ENCODE measurements at places on chromosomes 3 and 15.

GRCh38 chr15:80923668-80924067 lies 66.0 kb downstream of the MESD start:
- no peak for DNase-seq

DNA sequence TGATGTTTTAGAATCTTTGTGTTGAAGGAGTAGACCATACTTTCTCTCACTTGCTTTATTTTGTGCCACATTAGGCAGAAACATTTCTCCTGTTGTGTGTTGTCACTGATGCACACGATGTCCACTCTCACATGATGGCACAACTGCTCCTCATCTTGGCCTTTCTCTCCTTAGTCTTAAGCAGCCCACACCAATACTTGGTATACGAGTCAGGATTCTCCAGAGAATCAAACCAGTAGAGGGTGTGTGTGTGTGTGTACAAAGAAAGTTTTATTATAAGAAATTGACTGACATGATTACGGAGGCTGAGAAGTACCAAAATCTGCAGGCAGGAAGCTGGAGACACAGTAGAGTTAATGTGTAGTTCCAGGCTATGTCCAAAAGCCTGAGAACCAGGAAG lies 187.1 kb downstream of the ALCAM start:
- no peak for DNase-seq

GRCh38 chr15:48851956-48852355 lies 26.0 kb upstream of the EID1 start:
- no peak for DNase-seq

DNA sequence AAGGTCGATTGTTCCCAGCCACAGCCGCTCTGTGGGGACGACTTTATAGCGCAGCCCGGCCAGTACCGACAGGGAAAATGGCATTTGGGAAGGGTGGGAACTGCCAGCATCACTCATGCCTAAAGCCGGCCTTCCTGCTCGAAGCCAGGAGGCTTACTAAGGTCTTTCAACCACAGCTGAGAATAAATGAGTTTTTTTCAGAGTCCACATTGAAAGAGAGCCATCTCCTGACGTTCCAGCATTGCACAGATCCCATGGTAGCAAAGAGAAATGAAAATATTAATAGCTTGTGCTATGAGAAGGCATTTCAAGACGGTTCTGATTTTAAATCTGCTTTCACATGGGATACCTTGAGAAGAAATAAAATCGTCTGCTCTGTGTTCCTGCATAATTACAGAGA lies 230.2 kb upstream of the IGF1R start:
- no peak for DNase-seq

DNA sequence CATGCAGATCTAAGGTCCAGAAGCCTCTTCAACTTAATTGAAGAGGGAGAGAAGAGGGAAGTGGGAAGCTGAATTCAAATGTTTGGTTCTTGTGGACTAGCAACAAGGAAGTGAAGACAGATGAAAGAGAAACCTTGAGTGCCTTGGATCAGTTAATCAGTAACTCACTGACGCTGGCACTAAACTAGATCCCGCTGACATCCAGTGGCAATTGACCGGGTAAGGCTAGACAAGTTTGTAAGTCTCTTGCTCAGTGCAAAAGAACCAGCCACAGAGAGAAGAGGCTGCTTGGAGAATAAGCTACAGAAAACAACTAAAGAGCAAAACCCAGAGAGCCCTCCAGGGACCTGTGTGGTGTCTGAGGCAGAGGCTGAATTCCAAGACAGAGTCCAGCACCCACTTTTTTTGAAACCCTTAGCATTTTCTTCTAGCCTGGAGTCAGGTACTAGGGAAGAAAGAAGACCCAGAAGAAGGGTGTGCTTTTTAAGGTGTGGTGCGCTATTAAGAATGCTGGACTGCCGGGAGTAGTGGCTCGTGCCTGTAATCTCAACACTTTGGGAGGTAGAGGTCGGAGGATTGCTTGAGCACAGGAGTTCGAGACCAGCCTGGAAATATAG lies 6.9 kb downstream of the PLCH1 start:
- DNase-seq, result no peak

- no peak for DNase-seq
These were observed 7.7 kb upstream of the RSL24D1 start for GRCh38 chr15:55204464-55204863.

DNA sequence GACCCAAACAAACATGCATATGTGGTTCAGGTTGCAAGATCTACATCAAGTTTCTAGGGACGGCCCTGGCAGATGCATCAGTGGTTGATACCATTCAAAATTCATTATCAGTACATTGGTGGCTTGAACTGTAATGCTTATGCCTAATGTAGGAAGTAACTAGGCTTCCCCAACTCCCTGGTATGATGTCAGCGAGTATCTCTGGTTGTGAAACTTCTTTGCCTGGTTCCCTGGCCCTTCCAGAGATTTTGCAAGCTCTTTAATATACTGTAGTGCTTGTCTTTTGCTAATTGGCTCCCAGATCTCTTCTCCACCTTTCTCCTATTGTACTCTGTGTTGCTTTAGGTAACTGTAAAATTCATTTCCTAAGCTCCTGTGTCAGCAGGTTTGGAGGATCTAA lies 114.8 kb upstream of the RARB start:
- DNase-seq, result no peak

GRCh38 chr15:40623361-40623760 lies 29.3 kb downstream of the KNL1 start:
- no peak for DNase-seq

- no peak for DNase-seq
These were observed 243.1 kb downstream of the TLE3 start for GRCh38 chr15:69854521-69855181.

All from NCI-H1694 treated with DMSO at 0.1 percent for 48 hours (cell line).